ENCODE measurements at places on chromosomes 2 and 18.

DNA sequence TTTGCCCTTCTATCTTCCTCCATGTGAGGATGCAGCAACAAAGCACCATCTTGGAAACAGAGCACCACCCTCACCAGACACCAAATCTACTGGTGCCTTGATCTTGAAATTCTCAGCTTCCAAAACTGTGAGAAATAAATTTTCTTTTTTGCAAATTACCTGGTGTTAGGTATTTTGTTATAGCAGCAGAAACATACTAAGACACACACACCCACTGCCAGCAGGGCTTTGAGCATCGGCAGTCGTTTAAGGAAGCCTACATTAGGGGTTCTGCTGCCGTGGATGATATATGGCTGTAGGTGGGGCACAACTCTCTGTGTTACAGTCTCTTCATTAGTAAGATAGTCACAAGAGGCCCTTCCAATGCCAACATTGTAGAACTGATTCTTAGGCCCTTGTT is 20.7 kb upstream of the MFSD6 start:
- no peak for DNase-seq

DNA sequence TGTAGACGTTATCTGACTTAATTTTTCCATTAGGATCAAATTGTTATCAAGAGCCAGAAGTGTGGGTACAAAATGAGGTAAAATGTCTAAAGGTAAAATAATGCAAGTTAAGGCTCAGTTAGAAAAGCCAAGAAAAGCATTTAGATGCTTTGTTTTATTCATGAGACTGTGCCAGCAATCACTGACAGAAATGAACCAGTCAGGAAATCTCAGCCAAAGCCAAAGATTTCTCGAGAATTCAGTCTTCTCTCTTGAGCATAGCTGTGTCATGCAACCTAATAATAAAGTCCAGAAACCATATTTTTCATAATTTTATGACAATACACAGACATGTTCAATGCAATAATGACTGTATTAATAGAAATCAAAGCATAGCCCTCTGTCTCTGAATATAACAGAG is 43.5 kb upstream of the ZNF397 start:
- no peak for DNase-seq

DNA sequence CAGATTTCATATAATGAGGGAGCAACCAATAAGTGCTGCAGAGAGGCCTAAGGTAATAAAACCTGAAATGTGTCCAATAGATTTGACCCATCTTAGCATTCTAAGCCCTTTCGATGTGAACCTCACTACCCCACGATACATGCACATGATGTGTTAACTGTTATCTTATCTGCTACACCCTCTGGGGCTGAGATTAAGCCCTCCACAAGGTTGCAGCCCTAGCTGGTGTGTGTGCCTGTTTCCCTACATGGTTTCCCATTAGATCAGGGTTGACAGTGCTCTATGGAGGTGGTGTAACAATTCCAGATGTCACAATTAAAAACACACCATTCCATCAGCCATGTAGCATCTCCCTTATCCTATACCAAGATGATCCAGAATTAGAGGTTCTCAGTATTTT is 68.9 kb upstream of the THSD7B start:
- no peak for DNase-seq

DNA sequence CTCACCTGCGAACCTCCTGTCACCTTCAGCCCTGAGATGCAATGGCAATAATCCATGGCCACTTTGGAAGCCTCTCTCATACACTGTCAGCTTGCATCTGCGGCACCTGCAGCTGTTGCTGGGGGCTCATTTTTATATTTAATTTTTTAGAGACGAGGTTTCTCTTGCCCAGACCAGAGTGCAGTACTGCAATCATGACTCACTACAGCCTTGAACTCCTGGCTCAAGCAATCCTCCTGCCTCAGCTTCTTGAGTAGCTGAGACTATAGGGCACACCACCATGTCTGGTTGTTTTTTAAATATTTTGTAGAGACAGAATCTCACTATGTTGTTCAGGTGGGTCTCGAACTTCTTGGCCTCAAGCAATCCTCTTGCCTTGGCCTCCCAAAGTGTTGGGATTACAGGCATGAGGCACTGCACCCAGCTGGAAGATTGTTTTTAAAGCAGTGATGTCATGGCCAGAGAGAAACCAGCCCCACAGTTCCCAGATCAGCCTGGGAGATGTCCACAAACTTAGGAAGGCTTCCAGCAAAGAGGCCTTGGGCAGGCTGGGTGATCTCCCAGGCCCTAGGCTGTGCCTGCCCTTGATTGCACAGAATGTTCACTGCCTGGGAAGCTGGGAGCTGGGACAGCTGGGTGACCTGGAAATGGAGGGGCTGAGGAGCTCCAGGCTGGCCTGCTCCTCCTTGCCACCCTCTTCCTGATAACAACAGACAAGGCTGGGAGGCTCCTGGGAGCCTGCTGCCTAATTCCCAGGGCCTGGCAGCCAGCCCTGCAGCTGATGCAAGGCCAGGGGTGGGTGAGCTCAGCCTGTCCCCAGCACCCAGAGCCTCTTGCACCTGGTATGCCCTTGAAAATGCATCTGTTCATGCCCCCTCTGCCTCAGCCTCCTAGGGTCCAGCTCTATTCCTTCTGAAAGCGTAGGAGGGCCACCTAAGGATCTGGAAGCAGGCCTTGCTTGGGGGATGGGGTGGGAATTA is 27.1 kb downstream of the SH2D6 start:
- no peak for DNase-seq

- DNase-seq, result no peak
These were observed 230.9 kb downstream of the RBM43 start for GRCh38 chr2:151030663-151031230.

- no peak for DNase-seq
These were observed 46.4 kb upstream of the GULP1 start for GRCh38 chr2:188245230-188245629.

GRCh38 chr2:150485871-150486538 is 1.5 kb downstream of the RND3 start:
- DNase-seq, result no peak

- no peak for DNase-seq
These were observed 443.7 kb upstream of the SPRED2 start for GRCh38 chr2:65876114-65876513.

GRCh38 chr18:76721207-76721996 is 101.0 kb upstream of the ZNF236 start:
- peak; percentile 70 for DNase-seq

DNA sequence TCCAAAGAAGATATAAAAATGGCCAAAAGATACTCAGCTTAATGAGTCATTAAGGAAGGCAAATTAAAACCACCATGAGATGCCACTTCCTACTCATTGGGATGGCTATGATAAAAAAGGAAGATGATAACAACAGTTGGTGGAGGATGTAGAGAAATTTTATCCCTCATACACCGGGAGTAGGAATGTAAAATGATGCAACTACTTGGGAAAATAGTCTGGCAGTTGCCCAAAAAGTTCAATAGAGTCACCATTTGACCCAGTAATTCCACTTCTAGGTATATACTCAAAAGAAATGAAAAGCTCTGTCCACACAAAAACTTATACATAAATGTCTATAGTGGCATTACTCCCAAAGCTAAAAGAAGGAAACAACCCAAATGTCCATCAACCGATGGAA is 10.1 kb upstream of the SULT1C2 start:
- no peak for DNase-seq

DNA sequence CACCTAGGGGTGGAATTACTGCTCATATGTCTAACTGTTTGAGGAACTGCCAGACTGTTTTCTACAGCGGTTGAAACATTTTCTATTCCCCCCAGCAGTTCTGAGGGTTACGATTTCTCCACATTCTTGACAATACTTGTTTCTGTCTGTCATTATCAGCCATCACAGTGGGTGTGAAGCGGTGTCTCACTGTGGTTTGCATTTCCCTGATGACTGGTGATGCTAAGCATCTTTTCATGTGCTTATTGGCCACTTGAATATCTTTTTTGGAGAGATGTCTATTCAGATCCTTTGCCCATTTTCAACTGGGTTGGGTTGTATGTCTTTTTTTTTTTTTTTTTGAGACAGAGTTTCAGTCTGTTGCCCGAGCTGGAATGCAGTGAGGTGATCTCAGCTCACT is 63.0 kb downstream of the ADNP2 start:
- no peak for DNase-seq

DNA sequence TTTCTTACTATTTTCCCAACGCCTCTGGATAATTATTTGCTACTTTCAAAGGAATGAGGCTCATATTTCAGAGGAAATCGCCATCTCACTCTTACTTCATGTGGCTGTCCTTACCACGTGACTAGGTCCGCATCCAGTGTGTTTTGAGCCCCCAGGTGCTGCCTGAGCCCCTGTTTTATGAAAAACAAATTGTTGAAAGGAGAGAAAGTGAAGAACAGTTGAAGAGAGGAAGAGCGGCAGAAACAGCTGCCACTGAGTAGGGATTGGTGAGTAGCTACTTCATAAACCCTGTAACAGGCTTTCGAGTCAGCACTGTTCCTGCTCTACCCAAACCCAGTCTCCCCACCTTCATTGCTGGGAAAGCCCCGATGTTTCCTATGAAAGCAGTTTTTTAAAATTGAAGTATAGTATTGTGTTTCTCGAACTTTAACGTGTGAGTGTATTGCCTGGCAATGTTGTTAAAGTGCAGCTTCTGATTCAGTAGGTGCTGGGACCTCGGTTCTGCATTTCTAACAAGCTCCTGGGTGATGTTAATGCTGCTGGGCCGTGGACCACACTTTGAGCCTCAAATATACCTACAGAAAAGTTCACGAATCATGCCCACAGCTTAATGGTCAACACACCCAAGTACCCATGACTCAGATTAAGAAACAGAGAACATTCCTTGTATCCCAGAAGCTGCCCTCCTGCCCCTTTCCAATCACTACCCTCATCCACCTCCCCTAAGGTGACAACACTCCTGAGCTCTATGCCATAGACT is 39.7 kb downstream of the TMEM177 start:
- DNase-seq, result no peak

- no peak for DNase-seq
These were observed 43.0 kb upstream of the CYBRD1 start for GRCh38 chr2:171479154-171479814.

GRCh38 chr2:189338115-189338514 is 103.2 kb upstream of the WDR75 start:
- DNase-seq, result no peak

DNA sequence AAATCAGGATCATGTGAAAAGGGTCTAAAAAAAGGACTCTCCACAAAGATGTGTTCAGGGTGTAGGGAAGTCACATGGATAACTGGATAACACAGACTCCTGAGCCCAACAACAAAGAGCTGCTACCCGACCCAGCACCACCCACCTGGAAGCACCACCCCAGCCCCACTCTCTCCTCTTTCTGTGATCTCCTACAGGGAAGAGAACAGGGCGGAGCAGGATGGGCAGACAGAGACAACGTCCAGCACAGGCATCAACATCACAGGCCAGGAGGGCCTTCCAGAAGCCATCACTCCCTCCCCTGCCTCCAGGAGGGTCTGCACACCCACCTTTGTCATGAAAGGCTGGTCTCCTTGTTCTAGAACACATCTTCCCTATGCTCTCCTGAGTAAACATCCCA is 1.3 kb upstream of the CIB4 start:
- no peak for DNase-seq

DNA sequence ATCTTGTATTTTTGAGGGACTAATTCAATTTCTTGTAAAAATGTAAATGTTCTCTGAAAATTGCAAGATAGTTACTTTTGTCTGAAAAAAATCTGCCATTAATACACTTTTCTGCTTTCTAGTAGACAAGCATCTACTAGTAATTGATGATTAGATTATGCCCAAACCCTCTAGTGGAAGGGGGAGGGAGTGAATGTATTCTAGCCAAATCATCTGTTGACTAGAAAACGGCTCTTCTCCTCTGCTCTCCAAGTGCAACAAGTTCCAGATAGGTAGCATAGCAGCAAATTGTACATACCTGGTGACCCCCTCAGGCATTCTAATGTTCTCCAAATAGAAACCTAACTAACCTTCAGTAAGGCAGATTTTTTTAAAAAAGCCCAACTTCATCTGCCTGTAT is 58.6 kb downstream of the RELCH start:
- no peak for DNase-seq

GRCh38 chr18:6878556-6879297 is 149.2 kb downstream of the ARHGAP28 start:
- no peak for DNase-seq

DNA sequence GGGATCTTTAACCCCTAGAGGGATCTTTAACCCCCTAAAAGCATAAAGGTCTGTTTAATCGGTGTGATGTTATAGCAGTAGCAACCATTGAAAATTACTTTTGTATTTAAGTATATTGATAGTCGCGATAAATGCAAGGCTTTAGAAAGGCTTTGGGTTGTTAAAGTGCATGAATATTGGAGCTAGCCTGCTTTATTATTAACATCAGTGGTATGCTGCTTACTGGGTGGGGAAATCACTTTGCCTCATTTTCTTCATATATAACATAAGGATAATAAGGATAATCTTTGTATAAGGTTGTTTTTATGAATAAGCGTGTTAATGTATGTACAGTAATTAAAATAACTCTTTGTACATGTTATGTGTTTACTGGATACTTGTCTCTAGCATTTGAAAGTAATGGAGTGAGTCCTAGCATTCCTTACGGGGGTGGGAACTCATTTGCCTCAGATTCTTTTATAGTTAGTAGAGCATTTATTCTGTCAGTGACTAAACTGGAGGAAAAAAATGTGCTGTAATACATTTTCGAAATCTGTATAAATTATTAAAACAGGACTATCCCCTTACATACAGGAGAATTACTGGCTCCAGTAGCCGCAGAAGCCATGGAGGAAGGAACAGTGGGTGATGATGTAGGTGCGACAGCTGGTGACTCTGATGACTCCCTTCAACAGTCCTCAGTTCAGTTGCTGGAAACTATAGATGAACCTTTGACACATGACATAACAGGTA is 122.2 kb downstream of the BIRC6 start:
- DNase-seq, result no peak

DNA sequence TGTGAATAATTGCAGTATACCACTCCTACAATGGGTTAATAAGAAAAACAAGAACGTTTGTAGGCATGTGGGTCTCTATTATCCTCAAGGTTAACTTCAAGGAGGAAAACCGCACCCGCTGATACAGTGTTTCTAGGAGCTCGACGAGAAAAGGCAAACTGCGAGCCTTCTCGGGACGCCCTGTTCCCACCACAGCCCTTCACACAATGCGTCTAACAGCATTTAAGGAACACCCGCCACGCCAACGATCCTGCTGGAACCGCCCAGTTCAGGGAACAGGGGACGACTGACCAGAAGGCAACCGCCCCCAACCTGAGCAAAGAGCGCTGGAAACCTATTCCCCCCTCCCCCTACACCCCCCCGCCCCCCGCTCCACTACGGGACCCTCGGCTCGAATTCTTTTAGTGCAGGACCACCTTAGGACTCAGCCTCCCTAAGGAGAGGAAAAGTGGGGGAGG is 710 bp upstream of the TMSB10 start:
- no peak for DNase-seq

- DNase-seq, result no peak
These were observed 33.0 kb upstream of the SCLY start for GRCh38 chr2:238027591-238028415.

Measured in CD4-positive, alpha-beta T cell (primary cell).